ENCODE measurements at places on chromosomes 2 and 18.

DNA sequence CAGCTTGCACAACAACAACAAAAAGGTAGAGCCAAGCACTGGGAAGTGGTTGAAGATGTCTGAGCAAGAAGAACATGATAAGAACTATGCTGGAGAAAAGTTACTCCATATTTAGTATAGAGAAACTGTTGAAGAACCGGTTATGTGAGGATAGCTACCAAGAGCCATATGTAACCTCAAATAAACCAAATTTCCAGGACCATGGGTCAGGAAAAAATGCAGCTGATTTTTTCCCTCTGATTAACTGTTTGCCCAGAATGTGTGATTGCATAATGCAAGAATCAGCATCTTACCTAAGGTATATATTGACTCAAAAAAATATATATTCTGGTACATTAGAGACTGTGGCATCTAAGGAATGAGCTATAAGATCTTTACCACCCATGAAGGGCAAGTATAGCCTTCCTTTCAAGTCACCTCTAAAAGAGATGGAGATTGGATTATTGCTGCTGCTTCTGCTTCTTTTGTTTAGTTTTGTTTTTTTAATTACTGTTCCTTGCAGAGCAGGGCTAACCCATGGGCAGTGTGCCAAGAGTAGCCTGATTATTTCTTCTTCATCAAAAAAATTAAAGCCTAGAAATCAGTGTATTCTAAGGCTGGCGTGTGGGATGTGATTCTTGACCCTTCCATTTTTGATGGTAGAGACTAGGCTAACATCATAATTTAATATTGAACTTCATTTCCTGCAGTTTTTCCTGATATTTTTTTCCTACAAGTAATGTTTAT lies 76.9 kb upstream of the MAP3K20 start:
- DNase-seq: no peak

GRCh38 chr2:624096-624495 lies 53.1 kb downstream of the TMEM18 start:
- DNase-seq: no peak

GRCh38 chr2:69018678-69019095 lies 5.7 kb downstream of the ANTXR1 start:
- no peak for DNase-seq

- no peak for DNase-seq
These were observed 921 bp upstream of the FABP1 start for GRCh38 chr2:88128654-88129312.

GRCh38 chr18:7757175-7757574 lies 190.1 kb downstream of the PTPRM start:
- DNase-seq: no peak

DNA sequence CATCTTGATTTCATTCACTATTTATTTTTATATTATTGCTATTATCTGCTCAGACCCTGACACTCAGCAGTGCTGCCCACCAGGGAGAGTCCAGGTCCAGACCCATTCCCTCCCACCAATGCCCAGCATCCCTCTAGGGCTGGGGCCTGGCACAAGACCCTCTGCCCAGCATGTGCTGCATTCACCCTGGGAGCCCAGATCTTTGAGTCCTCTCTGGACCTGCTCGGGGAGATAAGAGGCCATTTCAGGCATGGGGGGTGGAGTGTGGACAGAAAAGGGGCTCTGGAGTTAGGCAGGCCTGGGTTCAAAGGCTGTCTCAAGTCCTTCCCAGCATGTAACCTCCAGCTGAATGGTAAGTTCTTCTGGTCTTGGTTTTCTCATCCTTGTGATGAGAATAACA lies 209.6 kb downstream of the CYP26B1 start:
- DNase-seq: no peak

DNA sequence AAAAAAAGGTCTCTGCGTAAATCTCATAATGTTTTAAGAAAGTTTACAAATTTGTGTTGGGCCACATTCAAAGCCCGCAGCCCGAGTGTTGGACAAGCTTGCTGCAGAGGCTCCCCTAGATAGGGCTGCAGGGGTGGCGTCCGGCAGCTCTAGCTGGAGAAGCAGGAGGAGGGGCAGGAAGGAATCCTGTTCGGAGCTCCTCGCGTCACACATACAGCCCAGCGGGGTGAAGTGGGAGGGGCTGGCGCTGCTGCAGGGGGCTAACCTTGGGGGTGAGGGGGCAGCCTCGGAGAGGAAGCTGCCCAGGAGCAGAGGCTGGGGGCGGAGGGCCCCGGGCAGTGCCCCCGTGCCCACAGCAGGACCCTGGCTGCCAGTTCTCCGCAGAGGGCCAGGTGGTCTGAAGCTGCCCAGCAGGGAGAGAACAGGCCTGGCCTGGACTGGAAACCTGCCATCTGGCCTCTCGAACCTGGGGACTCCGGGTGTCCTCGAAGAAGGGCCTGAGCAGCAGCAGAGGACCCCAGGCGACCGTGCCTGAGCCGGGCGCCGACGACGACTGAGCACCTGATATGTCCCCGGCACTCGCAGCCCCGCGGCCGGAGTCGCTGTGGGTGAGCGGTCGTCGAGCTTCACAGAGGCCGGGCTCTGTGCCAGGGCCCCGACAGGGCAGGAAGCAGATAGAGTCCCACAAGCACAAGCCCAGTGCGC lies 2.6 kb upstream of the GPR35 start:
- DNase-seq: no peak

DNA sequence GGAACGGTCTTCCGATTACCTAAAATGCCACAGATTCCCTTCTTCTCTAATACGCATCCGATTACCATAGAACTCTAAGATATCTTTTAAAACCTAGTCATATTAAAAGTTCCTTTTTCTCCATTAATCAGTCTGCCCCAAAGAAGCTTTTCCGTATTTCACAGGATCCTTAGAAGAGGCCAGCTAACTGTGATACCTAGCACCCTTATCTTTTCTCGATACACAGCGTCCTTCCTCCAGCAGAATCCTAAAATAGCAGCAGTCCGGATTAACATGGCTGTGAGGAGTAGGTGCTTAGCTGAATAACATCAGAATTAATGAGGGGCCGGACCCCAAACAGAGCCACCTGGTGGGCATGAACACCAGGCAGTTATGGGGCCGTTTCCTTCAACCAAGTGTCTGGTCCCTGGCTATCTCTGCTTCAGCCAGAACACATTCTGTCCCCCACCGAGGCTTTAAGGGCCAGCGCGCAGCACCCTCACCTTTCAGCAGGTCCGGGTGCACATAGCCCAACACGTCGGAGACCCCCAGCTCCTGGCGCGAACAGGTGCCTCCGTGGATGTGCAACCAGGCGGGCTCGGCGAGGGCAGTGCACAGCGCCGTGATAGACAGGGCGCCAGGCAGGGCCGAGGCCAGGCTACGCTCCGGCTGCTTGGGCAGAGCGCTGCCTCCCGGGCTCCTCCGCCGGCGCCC lies 995 bp downstream of the TMEM127 start:
- no peak for DNase-seq

DNA sequence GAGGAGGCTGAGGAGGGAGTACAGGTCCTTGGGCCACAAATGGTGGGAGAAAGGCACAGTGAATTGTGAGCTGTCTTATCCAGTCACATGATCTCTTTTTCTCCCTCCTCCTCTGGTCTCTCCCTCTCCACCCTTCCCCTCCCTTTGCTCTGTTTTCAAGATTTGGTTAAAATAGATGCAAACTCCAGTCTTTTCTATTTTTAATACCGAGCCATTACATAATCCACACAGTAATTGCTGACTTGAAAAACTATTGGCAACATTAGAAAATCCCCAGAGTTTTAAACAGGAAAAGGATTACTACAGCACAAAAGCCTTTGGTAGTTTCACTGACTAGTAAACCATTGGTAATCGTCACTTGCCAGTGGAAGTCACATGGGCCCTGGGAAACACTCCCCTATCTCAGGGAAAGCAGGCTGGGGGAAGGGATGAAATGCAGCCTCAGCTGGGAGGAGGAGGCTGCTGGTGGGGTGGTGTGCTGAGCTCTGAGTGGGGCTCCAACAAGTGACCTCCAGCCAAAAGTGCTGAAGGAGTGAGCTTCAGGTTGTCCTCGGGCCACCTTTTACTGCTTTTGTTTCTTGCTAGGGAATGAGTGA lies 57.4 kb upstream of the PCBP1 start:
- DNase-seq: no peak

GRCh38 chr2:156332284-156332533 lies 312 bp downstream of the NR4A2 start:
- DNase-seq: no peak

GRCh38 chr18:37445368-37445767 lies 120.2 kb downstream of the CELF4 start:
- no peak for DNase-seq

GRCh38 chr2:8225798-8226197 lies 456.1 kb upstream of the ID2 start:
- DNase-seq: no peak

DNA sequence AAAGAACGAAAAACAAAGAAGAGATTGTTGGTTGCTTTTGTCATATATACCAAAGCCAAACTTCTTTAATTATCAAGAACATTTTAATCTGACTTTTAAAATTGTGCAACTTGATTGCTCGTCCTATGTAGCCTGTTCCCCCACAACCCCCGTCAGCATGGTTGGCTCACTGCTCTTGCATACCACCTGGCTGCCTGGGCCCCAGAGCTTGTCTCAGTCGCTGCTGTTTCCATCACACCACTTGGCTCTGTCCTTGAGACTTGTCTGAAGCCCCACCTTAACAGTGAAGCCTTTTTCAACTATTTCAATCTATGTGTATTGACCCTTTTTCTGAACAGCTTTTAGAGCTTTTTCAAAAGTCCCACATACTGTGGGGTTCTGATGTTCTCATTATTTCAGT lies 270.8 kb downstream of the ZNF407 start:
- DNase-seq: no peak

GRCh38 chr2:46299365-46300263 lies 2.4 kb downstream of the EPAS1 start:
- DNase-seq: no peak

- DNase-seq: no peak
These were observed 82.9 kb downstream of the DYSF start for GRCh38 chr2:71536226-71536671.

DNA sequence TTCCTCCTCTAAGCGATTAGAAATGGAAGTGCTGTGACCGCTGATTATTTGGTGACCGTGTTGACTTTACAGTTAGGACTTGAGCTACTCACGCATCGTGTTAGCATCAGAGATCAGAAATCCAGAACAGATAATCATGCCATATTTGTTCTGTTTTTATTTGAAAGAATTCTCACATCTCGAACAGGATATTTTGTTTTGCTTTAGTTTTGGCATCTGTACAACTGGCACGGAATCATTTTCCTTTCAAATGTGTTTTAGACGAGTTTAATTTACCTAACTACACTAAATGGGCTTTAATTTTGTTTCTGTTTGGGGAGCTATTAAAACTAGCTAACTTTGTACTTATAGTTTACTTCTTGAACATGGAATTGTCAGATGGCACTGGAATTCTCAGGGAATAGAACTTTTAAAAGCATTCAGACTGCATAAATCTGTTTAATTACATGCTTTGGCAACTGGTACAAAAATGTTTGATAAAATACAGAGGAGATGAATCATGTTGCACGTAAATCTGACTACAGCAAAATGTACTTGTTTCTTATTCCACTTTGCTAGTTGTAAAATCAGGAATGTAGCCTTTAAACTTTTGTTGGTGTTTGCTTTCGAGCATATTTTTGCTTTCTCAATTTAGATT lies 1.4 kb downstream of the ITPRID2 start:
- DNase-seq: no peak

DNA sequence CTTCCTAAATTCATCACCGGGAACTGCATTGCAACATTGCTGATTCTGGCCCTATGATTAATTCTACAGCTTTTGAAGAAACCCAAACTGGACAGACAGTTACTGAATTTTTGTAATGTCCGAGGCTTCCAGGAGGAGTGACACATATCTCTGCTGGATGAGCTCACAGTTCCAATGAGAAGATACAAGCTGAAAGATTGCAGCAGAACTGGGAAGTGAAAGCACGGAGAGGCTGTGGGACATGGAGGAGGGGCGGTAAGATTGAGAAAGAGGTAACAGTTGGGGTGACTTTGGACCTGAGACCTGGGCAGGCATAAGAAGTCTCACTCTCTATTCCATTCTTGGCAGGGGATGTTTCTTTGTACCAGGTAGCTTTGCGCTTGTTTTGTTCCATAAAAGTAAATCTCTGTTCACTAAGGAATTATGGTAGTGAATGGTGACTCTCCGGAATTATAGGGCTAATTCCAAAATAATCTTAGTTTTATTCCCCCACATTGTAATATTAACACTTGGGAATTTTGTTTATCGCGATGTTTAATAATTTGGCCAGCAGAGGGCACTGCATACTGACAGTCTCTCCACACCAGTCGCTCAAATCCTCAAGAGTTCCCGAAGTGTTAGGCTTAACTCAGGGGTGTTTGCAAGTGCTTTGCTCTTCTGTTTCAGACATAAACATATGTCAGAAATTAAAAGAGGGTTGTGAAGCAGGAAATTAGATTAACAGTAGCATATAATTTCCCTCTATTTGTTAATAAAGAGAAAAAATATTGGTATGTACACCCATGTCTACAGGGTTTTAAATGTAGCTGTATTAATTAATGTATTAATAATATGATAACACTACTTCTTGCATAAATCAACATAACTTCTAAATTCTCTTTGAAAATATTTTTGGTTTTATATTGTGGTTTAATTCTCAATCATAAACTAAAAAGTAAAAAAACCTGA lies 201.4 kb downstream of the SOCS6 start:
- no peak for DNase-seq

DNA sequence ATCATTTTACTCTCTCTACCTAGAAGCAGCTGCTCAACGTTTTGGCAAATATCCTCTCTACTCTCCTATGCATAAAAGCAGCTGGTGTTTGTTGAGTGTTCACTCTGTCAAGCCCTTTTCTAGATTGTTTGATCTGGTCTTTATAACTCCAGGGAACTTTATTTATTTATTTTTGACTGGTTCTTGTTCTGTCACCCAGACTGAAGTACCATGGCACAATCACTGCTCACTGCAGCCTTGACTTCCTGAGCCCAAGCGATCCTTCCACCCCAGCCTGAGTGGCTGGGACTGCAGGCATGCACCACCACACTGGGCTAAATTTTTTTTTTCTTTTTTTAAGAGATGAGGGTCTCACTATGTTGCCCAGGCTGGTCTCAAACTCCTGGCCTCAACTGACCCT lies 12.7 kb downstream of the CATIP start:
- DNase-seq: no peak

GRCh38 chr2:236862526-236862925 lies 223.2 kb upstream of the COPS8 start:
- DNase-seq: no peak

GRCh38 chr2:38167968-38168350 lies 92.0 kb upstream of the CYP1B1 start:
- no peak for DNase-seq

DNA sequence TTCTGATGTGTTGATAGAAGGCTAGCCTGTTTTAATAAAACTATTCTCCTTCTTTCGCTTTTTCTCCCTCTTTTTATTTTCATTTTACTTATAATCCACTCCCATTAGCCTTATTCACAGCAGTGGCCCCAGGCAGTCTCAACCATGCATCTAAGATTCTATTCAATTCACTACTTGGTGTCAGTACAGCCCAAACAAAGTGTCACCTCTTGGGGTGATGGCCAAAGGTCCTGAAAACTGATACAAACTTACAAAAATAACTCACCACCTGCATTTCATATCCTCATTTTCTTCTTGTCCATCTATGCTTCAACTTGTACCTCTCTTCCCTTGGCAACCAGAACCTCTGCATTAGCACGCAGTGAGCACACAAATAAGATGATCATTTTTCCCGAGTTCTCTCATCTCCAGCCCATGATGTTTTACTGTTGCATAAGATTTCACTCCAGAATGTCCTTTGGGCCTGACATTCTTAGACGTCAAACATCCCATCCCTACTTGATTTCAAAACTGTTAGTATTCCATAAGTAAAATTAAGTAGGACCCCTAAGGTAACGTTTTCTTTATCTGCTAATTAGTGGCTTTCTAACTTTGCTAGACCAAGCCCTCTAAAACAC lies 559.3 kb upstream of the TNP1 start:
- no peak for DNase-seq

GRCh38 chr2:47558116-47558767 lies 155.3 kb downstream of the MSH2 start:
- no peak for DNase-seq

All from stimulated activated CD4-positive, alpha-beta T cell treated with anti-CD3 and anti-CD28 coated beads, Interleukin-1b, Interleukin-23, amount 100 ng/mL, for 1 hour (primary cell).